Hematopoietic multipotent progenitor cell treated with erythropoietin and hydrocortisone succinate and interleukin-3 and kit ligand, for 17 days (in vitro differentiated cells): ENCODE measurements at places on chromosomes 5 and 9.

GRCh38 chr9:96128880-96129279 lies 173.1 kb downstream of the HSD17B3 start:
- no peak for DNase-seq

DNA sequence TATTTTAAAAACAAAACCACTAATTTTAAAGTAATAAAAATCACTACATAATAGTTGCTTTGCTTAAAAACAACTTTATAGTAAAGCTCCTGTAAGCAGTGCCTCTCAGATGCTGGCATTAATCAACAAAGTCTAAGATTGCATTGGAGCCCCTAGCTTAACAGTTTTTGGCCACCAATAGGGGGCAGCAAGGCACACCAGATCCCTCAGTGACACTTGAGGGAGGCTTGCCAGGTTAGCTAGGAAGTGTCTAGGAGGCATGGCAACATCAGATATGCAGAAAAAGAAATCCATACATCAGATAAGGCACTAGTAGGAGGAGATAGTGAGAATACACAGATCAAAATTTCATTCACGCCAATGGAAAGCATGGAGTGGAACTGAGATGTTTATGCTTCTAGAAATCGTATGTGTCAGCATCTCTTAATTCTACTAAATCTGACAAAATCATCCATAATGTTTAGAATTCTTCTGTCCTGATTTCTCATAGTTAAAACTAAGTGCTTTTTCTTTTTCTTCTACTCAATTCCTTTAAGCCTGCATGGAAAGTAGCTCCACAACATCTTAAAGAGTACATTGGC lies 73.6 kb upstream of the PAM start:
- peak; percentile 42 for DNase-seq

GRCh38 chr5:21765406-21765805 lies 1087.7 kb downstream of the CDH12 start:
- no peak for DNase-seq

GRCh38 chr5:174832811-174833210 lies 108.4 kb downstream of the MSX2 start:
- DNase-seq: no peak

DNA sequence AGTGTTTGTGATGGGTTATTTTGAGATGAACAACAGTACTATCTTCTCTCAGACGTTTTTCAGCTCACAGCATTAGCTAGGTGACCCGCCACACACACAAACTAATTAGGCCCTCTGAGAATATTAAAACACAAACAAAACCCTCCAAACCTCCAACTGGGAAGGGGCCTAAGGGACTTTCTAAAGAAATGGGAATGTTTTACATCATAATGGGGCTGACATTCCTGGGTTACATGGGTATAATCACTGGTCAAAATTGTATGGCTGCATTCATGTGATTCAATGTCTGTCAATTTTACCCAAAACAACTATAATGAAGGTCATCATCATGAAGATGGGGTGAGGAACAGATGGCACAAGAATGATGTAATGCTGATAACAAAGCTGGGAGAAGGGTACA lies 59.6 kb downstream of the SPTLC1 start:
- DNase-seq: no peak

DNA sequence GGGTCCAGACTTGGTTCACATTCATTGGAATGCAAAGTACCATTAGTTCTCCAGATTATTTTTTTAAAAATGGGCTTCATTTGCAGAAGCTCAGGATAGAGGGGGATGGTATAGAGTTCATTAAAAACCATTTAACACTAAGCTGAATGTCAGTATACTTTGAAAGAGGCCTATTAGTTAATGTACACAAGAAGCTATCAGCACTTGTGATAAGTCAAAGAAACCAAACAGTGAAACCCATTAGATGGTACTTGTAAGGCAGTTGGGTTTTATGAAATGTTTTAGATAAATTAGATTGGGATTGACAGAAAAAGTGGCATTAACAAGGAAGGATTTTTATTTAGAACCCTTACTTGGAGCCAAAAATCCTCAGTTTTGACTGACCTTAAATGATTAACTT lies 229.2 kb upstream of the MPDZ start:
- no peak for DNase-seq

DNA sequence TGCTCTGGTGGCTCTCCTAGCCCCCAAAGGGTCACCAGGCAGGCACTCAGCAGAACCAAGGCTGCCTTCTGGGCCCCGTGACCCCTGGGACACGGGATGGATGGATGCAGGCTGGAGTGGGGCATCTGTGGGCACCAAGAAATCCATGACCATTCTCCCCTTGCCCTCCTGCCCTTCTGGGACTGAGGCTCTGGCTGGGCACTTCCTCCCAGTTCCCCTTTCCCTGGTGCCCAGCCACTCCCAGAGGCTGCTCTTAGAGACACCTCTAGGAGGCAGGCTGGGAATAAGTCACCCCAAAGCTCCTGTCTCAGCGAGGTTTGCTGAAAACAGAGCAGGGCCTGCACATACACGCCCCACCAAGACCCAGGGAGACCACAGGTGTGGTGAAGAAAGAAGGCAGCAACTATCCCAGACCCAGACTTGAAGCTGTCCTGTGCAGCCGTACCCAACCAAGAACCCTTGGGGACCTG lies 943 bp downstream of the STING1 start:
- DNase-seq: no peak

- peak; percentile 51 for DNase-seq
These were observed 37.7 kb downstream of the LAMC3 start for GRCh38 chr9:131046581-131047202.

GRCh38 chr5:59648038-59648831 lies 245.3 kb downstream of the PDE4D start:
- DNase-seq: no peak

DNA sequence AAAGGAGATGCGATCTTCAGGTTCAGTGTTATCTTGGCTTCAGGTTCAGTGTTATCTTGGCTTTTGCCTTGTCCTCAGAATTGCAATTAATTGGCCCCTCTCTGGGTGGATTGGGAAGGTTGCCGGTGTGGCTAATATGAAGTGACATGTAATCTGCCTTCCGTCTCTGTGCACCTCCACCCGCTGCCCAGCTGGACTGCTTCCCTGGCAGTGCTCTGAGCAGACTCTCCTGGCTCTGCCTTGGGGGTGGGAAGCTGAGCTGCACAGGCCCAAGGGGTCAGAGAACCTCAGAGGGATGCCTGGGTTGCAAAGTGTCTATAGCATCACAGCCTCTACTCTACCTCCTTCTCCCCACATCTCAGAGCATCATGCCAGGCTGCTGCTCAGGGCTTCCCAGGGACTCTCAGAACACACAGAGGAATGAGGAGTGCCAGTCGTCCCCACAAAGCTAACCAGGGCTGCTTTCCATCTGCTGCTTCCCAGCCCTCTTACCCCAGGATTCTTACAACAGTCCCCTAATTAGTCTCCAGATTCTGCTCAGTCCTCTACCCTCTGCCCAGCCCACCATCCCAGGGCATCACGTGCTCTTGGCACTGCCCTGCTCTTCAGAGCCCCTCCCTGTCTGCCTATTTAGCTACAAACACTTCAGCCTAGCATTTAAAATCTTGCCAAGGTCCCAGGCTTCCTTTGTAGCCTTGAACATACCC lies 54.4 kb upstream of the AFAP1L1 start:
- DNase-seq: no peak

DNA sequence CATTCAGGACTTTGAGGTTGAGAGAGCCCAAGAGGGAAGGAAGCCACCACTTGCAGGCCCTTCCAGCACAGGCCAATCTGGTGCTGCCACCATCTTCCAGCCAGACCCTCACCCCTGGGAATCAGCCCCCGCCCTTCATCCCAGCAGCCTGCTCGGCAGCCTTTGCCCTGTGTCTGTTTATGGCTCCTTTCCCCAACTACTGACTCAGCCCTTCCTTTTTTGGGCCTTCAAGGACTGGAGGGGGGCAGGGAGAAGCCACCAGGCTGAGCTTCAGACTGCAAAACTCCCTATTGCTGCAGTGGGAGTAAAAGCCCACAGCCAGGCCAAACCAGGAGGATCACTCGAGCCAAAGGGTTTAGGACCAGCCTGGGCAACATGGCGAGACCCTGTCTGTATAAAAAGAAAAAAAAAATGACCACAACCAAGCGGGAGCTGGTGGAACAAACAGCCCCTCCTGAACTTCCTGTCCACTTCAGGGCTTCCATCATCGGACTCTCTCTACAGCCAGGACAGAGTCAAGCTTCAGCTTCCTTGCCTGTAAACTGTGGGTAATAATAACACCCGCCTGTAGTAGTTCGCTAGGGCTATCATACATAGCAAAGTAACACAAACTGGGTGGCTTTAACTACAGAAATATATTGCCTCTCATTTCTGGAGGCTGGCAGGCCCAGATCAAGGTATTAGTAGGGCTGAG lies 85.9 kb upstream of the IL17B start:
- DNase-seq: no peak

GRCh38 chr5:36787365-36788093 lies 89.0 kb upstream of the NIPBL start:
- no peak for DNase-seq

- no peak for DNase-seq
These were observed 360 bp downstream of the KLF4 start for GRCh38 chr9:107489144-107489673.

GRCh38 chr5:96629774-96630173 lies 32.4 kb upstream of the CAST start:
- no peak for DNase-seq

DNA sequence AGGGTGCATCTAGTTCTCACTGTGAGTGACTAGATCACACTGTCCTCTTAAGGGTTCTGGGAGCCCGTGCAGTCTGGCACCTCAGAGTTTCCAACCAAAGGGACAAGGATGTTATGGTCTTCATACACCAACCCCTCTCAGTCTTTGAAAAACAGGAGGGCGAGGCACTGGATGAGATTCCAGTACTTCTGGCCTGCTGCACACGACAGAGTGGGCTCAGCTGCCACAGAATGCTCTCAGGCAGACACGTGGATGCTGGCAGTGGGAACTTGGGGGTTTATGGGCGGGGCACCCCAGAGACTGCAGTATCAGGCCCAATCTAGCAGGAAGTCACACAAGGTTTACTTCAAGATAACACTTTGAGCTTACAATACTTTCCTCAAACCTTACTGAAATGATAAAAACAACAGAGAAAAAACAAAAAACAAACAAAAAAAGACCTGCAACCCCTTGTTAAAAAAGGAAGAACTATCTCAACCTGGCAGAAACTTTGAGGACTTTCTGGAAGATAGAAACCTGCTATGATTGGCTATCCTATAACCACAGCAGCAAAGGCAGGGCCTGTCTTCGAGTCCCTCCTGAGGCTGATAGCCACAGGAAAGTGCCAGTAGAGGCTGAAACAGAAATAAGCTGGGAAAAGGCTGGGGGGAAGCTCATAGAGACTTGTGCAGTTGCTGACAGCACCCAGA lies 28.3 kb upstream of the TGFBR1 start:
- no peak for DNase-seq

- no peak for DNase-seq
These were observed 26.0 kb downstream of the FLT4 start for GRCh38 chr5:180623411-180623834.

GRCh38 chr5:154190595-154191304 lies at the start of gene GALNT10:
Gene GALNT10, plus strand, starts transcription at chr5:154190733. Its CDS starts 134 bp downstream, at chr5:154190867.
- peak; percentile 82 for DNase-seq

DNA sequence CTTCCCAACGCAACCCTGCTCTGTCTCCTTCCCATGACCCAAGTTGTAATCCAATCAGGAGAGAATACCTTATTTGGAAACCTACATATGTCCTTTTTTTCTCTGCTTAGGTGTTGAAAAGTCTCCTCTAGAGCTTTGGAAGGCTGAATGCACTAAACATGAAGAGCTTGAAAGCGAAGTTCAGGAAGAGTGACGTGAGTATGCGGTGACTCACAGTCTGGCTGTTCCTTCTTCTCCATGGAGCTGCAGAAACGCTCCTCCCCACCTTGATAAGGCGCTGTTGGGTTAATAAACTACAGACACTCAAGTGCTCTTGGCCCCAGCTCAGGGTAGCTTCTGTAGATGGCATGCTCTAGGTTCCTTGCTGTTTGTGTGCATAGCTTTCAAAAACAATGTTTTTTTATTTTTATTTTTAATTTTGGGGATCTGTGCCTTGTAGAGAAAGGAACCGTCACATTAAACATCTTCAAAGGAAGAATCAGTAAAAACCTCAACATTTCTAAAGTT lies 30.7 kb downstream of the RAI14 start:
- DNase-seq: no peak

GRCh38 chr5:137414112-137414755 lies 84.9 kb downstream of the SPOCK1 start:
- DNase-seq: no peak

DNA sequence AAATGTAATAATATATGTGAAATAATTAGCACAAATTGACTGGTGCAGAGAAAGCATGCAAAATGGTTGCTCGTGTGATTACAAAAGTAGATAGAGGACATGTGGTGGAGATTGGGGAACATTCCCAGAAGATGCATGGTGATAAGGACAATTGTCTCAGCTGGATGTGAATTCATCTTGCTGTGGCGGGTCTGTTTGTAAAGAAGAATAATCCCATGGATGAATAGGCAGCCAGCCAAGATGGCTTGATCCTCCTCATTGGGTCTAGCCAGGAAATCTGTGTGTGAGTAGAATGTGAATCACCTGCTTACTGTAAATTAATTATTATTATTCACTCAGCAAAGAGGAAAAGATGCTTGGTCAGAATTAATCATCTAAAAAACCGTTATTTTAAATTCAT lies 12.6 kb upstream of the DPYSL3 start:
- no peak for DNase-seq

GRCh38 chr5:78797936-78798672 lies 149.5 kb upstream of the LHFPL2 start:
- DNase-seq: no peak

DNA sequence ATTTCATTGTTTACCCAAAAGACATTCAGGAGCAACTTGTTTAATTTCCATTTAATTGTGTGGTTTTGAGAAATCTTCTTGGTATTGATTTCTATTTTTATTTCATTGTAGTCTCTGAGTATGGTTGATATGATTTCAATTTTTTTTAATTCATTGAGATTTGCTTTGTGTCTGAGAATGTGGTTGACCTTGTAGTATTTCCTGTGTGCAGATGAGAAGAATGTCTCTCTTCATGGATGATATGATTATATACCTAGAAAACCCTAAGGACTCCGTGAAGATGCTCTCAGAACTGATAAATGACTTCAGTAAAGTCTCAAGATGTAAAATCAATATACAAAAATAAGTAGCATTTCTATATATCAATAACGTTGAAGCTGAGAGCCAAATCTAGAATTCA lies 202.4 kb upstream of the CDH9 start:
- no peak for DNase-seq

- no peak for DNase-seq
These were observed 41.1 kb upstream of the PLPP6 start for GRCh38 chr9:4620881-4621555.

- no peak for DNase-seq
These were observed 70.8 kb upstream of the LPCAT1 start for GRCh38 chr5:1594357-1595106.
